ENCODE measurements at places on chromosomes 6 and 20. TPM values are rescaled to one million over a fixed set of nuclear protein-coding genes. Genes with fewer than 3 reads are reported as not detected.
A peak's percentile ranks its signal among the peaks of the same experiment; 100 is the strongest.

CPNE5 gene
- 6.7 TPM for total RNA-seq

DDX43 gene
- total RNA-seq = not detected

ANKRD6 gene
- 6.5 TPM for total RNA-seq

GRCh38 chr6:15574486-15574885, 88.3 kb downstream of the DTNBP1 start:
- no peak for DNase-seq

- DNase-seq = no peak
These were observed 1235.7 kb upstream of the MAP3K7 start for GRCh38 chr6:91822581-91822980.

POLR3F gene
- total RNA-seq = 7.2 TPM

GRCh38 chr6:155126727-155127439, 131.8 kb downstream of the TIAM2 start:
- no peak for DNase-seq

DNA sequence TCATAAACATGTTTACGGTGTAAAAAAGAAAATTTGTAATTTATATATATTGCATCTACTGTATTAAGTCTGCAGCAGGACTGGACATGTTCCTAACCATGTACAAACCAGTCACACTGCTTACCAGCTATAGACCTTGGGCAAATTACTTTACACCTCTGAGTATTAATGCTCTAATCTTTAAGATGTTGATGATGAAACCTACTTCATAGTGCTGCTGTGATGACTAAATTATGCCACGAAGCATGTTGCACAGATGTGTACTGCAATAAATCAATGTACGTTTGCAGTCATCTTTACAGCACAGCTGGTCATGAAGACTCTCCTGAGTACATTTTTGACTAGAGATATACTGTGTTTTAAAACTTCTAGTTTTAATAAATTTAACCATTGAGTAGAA, 42.6 kb downstream of the PRKN start:
- no peak for DNase-seq

GRCh38 chr20:10469599-10469998, 34.5 kb downstream of the SLX4IP start:
- DNase-seq = no peak

- DNase-seq = no peak
These were observed 25.2 kb downstream of the RIOK1 start for GRCh38 chr6:7414811-7415210.

DNA sequence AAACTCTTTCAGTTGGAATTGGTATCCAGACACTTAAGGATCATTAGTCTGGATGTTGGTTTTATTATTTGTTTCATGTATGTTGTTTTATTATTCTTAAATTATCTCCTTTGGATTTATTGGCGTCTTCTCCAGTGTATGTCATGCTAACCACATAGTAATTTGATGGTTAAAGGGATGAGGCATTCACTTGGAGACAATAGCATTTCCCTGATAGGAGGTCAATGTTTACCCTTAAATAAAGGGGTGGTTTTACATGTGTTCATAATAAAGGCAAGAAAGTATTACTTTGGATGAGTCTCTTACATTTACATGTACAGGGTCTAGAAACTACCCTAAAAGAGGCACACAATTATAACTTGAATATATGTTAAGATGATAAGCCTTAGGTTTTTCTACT, 51.2 kb upstream of the RNF144B start:
- DNase-seq = no peak

GRCh38 chr6:29813809-29814208, 13.8 kb upstream of the HLA-G start:
- no peak for DNase-seq

DEFB124 gene
- not detected for total RNA-seq

- no peak for DNase-seq
These were observed 344.6 kb downstream of the MMUT start for GRCh38 chr6:49118478-49118877.

DNA sequence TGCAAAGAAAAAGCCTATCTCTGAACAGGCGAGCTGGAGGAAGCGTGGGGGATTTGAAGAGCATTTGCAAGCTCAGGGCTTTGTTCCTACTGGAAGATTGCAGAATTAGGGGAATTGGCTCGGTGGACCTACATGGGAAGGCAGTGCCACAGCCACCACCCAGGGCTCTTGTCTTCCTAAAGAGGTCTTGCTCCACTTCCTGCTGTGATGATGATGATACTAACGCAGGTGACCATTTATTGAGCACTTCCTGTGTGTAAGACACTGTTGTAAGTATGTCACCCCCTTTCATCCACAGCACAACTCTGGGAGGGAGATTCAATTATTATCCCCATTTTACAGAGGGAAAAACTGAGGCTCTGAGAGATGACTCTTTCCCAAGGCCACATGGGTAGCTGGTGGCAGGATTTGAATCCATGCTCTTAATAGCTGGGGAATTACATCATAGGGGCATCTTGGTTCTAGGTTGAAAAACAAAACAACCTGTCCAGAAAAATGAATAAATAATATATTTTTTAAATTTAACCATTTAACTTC, 41.2 kb downstream of the BMP7 start:
- no peak for DNase-seq

TP53INP2 gene
- 117 TPM for total RNA-seq

FAM217A gene
- total RNA-seq = not detected

GRCh38 chr20:10826111-10826510, 152.3 kb upstream of the JAG1 start:
- no peak for DNase-seq

GRCh38 chr6:78942446-78942845, 75.1 kb downstream of the IRAK1BP1 start:
- no peak for DNase-seq

DNA sequence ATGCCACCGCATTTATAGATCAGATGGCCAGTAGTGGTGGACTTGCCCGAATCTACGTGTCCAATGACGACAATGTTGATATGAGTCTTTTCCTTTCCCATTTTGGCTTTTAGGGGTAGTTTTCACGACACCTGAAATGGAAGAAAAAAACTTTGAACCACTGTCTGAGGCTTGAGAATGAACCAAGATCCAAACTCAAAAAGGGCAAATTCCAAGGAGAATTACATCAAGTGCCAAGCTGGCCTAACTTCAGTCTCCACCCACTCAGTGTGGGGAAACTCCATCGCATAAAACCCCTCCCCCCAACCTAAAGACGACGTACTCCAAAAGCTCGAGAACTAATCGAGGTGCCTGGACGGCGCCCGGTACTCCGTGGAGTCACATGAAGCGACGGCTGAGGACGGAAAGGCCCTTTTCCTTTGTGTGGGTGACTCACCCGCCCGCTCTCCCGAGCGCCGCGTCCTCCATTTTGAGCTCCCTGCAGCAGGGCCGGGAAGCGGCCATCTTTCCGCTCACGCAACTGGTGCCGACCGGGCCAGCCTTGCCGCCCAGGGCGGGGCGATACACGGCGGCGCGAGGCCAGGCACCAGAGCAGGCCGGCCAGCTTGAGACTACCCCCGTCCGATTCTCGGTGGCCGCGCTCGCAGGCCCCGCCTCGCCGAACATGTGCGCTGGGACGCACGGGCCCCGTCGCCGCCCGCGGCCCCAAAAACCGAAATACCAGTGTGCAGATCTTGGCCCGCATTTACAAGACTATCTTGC, 725 bp downstream of the EEF1A1 start:
- DNase-seq = peak; percentile 91

Data from cardiac septum (tissue), 1 donor.